Dermis microvascular lymphatic vessel endothelial cell (primary cell): ENCODE measurements at places on chromosomes 12 and 14.

GRCh38 chr14:103961928-103962578 is 19.7 kb upstream of the RD3L start:
- DNase-seq, result no peak

GRCh38 chr12:78185109-78185508 is 354.4 kb downstream of the NAV3 start:
- DNase-seq, result no peak

DNA sequence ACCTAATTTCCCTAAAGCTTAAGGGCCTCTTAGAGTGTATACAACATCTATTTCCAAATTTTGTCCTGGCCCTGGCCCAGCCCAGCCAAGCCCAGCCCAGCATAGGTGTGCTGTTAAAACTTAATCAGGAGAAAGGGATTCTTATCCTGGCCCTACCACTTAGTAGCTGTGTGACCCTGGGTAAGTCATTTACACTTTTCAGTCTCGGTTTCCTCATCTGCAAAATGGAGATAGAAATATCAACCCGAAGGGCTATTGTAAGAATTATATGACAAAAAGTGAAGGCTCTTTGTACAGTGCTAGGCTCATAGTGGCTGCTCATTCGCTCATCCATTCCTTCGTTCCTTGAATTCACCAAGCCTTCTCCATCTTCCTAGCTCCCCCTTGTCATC is 442 bp downstream of the ERG28 start:
- no peak for DNase-seq

DNA sequence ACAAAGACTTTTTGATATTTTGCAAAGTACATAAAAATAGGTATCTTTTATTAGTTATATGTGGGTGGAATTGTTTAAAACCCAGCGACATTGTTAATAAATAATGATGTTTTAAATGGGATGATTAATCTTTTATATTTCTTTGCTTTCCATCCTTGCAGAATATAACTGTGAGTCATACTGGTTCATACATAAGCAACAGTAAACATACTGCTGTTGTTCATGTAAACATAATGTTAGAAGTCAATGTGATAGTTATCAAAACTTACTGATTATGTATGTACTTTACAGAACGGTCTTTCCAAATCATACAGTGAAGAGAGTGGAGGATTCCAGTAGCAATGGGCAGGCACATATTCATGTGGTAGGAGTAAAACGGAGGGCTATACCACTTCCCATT is 119.8 kb downstream of the ARID2 start:
- DNase-seq, result no peak

DNA sequence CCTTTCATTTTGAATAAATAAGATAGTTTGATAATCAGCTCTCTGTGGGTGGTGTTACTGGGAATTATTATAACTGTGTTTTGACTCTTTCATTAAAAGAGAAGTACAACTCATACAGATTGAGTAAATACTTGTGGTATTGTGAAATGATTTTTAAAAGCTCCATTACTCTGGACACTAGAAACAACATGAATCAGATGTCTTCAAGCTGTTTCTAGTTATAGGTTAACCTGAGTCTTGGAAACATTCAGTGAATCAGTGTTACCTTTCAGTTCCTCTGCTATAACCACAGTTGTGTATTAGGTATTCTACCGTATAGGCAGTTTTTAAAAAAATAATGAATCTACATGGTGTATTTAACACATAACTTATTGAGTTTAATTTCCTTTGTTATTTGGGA is 128.4 kb upstream of the SSTR1 start:
- DNase-seq, result no peak

DNA sequence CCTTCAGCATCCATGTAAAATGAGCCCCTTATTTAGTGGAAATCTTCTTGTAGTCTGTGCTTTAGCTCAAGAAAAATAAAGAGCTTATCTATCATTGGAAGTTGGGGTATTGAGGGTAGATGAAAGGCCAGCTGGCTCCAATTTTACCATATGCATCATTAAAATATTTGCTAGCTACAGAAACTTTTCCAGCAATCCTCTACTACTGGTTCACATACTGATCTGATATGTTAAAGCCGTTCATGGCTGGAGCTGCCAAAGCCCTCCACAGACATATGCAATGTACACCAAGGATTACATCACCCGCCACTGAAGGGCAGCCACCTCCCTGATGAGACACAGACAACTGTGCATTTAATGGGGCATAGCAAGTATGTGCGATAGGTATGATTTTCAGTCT is 1205.3 kb downstream of the GALC start:
- DNase-seq, result no peak

GRCh38 chr12:12616512-12617310 is 5.0 kb downstream of the CREBL2 start:
- no peak for DNase-seq

DNA sequence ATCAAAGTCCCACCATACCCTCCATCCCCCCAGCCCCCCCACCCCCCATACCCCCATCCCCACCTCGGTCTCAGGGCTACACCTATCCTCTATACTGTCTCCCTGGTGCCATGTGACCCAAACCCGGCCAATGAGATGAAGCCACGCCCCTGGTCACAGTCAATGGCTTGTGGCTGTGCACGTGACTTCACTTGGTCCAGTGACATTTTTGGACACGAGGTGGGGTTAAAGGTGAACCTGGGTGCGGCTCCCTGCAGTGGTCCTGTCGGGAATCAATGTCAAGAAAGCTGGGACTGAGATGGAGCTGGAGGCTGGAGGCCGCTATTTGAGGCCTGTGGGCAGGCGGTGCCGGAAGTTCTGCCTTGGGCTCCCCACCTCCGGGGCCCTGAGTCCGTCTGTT is 100.7 kb upstream of the MAP1LC3B2 start:
- no peak for DNase-seq

DNA sequence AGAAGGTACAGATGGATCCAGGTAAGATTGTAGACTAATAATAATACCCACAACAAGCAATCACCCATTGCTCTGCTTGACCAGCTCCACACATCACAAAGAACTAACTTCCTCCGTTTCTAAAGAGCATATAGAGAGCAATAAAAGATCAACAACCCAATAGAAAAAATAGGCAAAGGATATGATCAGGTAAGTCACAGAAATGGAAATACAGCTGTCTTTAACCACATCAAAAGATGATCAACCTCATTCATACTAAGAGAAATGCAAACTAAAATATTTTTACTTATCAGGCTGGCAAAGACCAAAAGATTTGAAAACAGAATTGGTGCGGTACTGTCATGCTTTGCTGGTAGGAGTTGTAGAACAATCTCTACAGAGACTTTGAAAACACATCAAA is 8.9 kb downstream of the C2CD5 start:
- DNase-seq, result no peak

DNA sequence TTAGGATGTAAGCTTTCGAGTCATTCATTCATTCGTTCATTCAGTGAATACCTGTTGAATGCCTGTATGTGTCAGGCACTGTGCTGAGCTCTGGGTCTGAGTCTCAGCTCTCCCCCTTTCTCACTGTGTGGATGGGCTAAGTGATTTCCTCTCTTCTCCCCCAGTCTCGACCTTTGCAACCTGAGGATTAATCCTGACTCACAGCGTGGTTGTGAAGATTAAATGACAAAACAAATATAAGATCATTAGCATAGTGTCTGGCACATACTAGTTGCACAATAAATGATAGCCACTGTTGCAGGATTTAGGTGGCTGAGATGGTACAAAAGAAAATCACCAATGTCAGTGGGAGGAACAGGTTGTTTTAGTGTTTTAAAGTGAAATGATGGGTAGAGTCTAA is 136.7 kb downstream of the GPR135 start:
- no peak for DNase-seq

GRCh38 chr12:104740668-104741067 is 217.4 kb downstream of the SLC41A2 start:
- DNase-seq, result no peak

GRCh38 chr12:21528953-21529352 is 2.9 kb downstream of the SPX start:
- DNase-seq, result no peak

DNA sequence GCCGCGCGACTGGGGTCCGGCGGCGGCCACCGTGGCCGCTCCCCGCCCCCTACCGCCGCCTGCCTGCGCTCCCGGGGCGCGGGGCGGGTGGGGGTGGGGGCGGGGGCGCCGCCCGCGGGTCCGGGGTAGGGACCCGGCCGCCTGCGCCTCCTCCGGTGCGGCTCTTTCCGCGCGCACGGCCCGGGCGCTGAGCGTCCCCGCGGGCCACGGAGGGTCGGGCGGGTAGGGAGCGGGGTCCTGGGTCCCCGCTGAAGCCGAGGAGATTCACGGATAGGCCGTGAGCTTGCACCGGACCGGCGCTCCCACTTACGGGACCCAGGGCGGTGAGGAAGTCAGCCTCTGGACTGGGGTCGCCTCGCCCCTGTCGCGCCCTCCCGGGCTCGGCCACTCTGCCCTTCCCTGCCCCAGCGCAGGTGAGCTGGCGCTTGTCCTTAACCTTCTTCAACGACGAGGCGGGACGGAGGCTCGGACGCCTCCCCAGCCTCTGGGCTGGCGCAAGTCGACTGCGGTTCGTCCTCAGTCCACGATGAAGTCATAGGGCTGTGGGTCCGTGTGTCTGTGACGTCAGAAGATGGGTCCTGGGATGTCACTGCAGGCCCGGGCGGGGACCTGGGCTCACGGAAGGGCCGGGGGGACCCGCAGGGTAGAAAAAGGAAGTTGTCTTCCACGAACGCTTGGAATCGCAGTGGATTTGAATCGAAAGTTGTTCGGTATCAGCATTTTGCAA is 514 bp downstream of the FBXO34 start:
- DNase-seq, result peak; percentile 54

DNA sequence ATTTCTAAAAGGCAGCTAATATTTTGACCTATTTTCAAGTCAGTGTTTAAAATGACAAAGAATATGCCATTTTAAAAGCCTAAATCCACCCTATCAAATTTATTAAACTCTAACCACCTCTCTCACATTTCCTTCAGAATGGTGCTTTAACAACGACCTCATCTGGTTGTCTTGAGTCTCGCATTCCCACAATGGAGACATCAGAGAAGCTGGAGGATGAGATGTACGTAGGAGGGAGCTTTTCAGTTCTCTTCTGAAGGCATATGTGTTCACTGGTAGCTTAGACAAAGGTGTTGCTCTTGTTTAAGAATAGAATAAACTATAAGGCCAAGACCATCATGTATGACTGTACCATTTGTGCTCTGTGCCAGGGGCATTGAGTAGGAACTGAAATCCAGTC is 82.9 kb downstream of the BCL2L14 start:
- DNase-seq, result no peak

DNA sequence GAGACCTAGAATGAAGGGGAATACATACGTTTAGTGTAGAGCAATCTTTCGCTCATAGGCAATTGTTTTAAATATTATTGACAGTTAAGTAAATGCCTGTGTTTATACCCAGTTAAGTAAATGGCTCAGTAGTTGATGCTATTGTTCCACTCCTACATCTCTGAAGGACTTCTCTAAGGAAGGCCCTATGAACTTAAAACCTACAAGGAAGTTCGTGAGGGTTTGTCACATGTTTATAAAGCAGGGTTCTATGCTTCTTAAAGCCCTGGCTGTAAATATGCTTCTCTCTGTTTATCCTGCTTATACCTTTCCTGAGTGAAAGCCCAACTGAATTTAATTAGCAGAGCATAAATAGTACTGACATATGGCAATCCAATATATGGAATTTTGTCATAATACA is 282.1 kb upstream of the NPAS3 start:
- no peak for DNase-seq

- no peak for DNase-seq
These were observed 57.2 kb upstream of the DLK1 start for GRCh38 chr14:100669468-100669867.

- DNase-seq, result no peak
These were observed 42.7 kb upstream of the DHRS4 start for GRCh38 chr14:23910876-23911210.

DNA sequence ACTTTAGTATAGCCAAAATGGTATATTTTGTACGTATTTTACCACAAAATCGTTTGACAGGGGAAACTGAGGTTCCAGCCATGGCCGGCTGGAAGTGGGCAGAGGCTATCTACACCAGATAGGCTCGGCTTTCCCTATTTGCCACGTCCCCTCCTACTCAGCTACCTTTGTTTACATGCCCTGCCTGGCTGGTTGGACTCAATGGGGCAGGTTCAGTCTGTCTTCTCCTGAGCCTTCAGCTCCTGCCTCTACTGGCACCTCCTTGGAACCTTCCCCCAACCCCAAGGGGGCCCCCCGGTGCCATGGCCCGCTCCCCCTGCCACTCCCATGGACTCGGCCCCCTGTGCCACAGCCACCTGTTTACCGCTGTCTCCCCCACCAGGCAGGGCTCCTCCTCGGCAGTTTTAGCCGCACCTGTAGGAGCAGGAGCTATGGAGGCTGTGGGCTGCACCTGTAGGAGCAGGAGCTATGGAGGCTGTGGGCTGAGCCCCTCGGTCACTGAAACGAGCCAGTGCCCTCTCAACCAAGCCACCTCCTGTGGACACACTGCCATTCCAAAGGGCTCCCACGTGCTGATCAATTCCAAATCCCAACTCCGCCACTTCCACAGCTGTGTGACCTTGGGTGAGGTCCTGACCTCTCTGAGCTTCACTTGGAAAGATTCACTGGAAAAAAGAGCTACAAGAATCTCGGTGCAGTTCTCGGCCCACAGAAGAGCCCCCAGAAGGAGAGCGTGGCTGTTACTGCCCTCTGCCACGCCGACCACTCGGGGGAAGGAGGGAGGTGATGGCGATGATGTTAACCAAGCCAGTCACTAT is 62.2 kb downstream of the NCOR2 start:
- DNase-seq, result no peak

DNA sequence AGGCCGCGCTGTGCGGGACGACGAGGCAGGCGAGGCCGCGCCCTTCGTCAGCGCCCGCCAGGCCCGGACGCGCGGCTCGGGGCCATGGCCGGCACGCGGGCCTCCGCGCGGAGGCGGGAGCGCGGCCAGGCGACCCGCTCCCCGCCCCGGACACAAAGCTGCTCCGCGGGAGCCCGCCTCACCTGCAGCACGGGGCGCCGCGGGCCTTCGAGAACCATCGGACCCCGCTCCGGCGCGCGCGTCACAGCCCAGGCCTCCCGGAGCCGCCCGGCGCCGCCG is 342 bp downstream of the DICER1 start:
- DNase-seq, result no peak

- peak; percentile 56 for DNase-seq
These were observed 811 bp downstream of the TMCC3 start for GRCh38 chr12:94649349-94650142.

DNA sequence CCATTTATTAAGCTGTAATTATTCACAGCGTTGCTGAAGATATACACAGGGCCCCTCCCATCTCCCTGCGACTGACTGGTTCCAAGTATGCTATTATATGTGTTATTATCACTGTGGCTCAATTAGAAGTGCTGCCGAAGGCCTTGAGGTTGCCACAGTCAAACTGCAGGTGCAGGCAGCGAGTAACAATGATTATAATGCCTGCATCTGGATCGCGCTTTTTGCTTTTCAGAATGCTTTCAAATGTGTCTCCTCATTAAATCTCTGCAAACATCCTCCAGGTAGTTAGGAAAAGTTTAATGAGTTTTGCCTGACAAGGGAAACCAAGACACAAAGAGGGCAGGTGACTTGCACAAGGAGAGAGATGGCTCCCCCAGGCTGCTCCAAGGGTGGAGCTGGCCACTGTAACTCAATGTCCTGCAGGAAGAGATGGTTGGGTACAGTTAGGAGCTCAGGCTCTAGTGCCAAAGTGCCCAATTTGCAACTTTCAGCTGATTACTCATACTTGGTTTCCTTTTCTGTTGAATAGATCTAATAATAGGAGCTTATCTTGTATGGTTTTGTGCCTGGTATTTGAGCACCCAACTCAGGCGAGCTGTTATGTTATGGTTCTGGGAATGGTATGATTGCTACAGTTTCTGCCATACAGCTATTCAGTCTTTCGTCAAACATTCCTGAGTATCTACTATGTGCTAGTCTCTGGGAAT is 1.7 kb upstream of the SYNE3 start:
- DNase-seq, result no peak

GRCh38 chr12:49584591-49584990 is 16.6 kb upstream of the MCRS1 start:
- DNase-seq, result no peak
